Parietal lobe (tissue), 2 donors: ENCODE measurements at places on chromosomes 13 and 19. TPM values are rescaled to one million over a fixed set of nuclear protein-coding genes. Genes with fewer than 3 reads are reported as not detected.

The CYP4F2 gene
- not detected for total RNA-seq

The IRS2 gene
- total RNA-seq: 14.4 TPM

The COL4A1 gene
- total RNA-seq: 86.7 TPM

The CNN1 gene
- not detected for total RNA-seq

The PDX1 gene
- not detected for total RNA-seq

The ZNF846 gene
- total RNA-seq: 45.4 TPM

The ZNF709 gene
- total RNA-seq: 32.6 TPM

The PRKD2 gene
- 6.9 TPM for total RNA-seq

The LILRB5 gene
- total RNA-seq: not detected

The UQCRFS1 gene
- 22.2 TPM for total RNA-seq

The PRRG2 gene
- total RNA-seq: 0.94 TPM

The ENOX1 gene
- 64.5 TPM for total RNA-seq

The CYP2F1 gene
- total RNA-seq: not detected

The ZNF181 gene
- 65.7 TPM for total RNA-seq

The FCER2 gene
- total RNA-seq: not detected

The MISP gene
- not detected for total RNA-seq

The CYP4F8 gene
- not detected for total RNA-seq

The ZNF600 gene
- 1.9 TPM for total RNA-seq

The LRRC63 gene
- total RNA-seq: 4.4 TPM

The CABP5 gene
- total RNA-seq: not detected

The SLC7A9 gene
- 4.4 TPM for total RNA-seq

The CRX gene
- total RNA-seq: not detected

The NKPD1 gene
- total RNA-seq: 0.63 TPM

The ZNF491 gene
- 18.5 TPM for total RNA-seq

The ZNF497 gene
- total RNA-seq: 8.1 TPM

The ZNF728 gene
- total RNA-seq: 0.31 TPM

The VSIG10L gene
- 0.63 TPM for total RNA-seq

The COMP gene
- not detected for total RNA-seq

The ADAMTS10 gene
- total RNA-seq: 145 TPM

The ZNF221 gene
- 41.0 TPM for total RNA-seq

The CASP14 gene
- total RNA-seq: not detected

The SLC10A2 gene
- not detected for total RNA-seq

The ZNF575 gene
- total RNA-seq: 0.94 TPM

The C2CD4C gene
- total RNA-seq: 14.7 TPM

The CGB5 gene
- total RNA-seq: not detected

The SHISA7 gene
- total RNA-seq: 8.5 TPM

The TLE5 gene
- total RNA-seq: 151 TPM

The TINCR gene
- total RNA-seq: 0.63 TPM
